Thoracic aorta (tissue), 2 donors: ENCODE measurements at places on chromosomes 12 and 14. TPM values are rescaled to one million over a fixed set of nuclear protein-coding genes. Genes with fewer than 3 reads are reported as not detected.

The CCDC184 gene
- total RNA-seq: 5.6 TPM

The VSIG10 gene
- total RNA-seq: 21.9 TPM

The NKX2-1 gene
- not detected for total RNA-seq

The SCN8A gene
- total RNA-seq: 0.54 TPM

The PTPN6 gene
- total RNA-seq: 19.0 TPM

The RIMBP2 gene
- 0.54 TPM for total RNA-seq

The AJUBA gene
- 35.3 TPM for total RNA-seq

- no peak for DNase-seq
- H3K4me1 ChIP-seq: no peaks in the 10 kb centered on the region
- H3K27ac ChIP-seq: no peak overlapping the region
- no peaks in the 10 kb centered on the region for H3K36me3 ChIP-seq
- H3K27me3 ChIP-seq: no peaks in the 10 kb centered on the region
- H3K4me3 ChIP-seq: no peak overlapping the region
Measured at GRCh38 chr12:22893878-22894277, 268.9 kb downstream of the ETNK1 start.

DNA sequence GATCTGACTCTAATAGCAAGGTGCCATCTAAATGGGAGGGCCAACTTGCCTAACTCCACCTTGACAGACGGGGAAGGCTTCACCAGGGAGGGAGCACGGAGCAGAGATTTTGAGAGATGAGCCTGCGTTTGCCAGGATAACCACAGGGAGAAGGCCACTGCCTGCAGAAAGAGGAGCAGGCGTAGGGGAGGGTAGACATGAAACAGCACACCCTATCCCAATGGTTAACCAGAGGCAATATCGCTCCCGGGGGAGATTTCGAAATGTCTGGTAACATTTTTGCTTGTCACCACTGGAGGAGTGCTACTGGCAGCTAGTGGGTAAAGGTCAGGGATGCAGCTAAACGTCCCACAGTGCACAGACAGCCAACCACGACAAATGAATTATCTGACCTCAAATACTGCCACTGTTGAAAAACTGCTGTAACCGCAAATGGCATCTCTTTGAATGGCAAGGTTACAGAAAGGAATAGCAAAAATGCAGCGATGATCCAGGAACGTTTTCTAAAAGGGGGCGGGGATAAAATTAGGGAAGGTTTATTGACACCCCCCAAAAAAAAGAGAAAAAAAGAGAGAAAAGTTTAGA lies 126.0 kb upstream of the ATF7IP start:
- no peaks in the 10 kb centered on the region for H3K4me1 ChIP-seq
- H3K27me3 ChIP-seq: no peaks in the 10 kb centered on the region
- peak overlapping the region; percentile 17 for H3K27ac ChIP-seq
- DNase-seq: no peak
- peak overlapping the region; percentile 49 for H3K4me3 ChIP-seq
- no peaks in the 10 kb centered on the region for H3K36me3 ChIP-seq

DNA sequence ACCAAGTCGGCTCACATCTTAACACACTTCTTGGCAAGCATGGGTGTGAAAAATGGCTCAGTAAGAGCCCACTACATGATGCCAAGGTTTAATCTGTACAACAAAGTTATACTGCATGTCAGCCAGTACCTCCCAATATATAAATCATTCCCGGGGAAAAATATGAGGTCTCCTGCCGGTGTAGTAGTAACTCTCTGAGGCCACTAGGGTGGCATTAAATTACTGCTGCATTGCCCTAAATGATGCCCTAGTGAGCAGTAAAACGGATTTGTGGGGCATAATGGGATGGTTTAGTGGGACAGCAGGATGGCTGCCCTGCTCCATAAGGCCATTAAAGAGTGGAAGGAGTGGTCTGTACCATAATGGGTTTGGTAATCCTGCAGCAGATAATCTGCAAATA lies 267.7 kb downstream of the MED13L start:
- no peaks in the 10 kb centered on the region for H3K27me3 ChIP-seq
- DNase-seq: no peak
- H3K4me3 ChIP-seq: no peak overlapping the region
- H3K4me1 ChIP-seq: no peaks in the 10 kb centered on the region
- H3K36me3 ChIP-seq: peaks cover 22% of the 10 kb centered on the region

DNA sequence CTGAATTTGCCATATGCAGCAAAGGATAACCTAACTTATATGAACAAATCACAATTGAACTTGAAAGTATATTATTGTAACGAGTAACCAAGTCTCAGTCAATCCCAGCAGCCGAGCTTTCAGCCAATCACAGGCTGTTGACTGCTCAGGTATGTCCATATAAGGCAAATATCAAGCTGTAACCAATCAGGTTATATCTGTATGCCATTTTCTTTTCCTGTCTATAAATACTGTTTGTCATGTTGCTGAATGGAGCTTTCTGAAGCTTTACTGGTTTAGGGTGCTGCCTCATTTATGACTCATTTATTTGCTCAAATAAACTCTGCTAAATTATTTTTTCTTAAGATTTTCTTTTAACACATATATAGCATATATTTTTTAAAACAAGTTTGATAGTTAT lies 1059.5 kb downstream of the GALC start:
- no peak overlapping the region for H3K4me3 ChIP-seq
- no peaks in the 10 kb centered on the region for H3K4me1 ChIP-seq
- no peaks in the 10 kb centered on the region for H3K36me3 ChIP-seq
- H3K27me3 ChIP-seq: no peaks in the 10 kb centered on the region

GRCh38 chr14:24296341-24297157 lies 3.0 kb downstream of the DHRS1 start:
- peak; percentile 40 for DNase-seq
- H3K4me3 ChIP-seq: no peak overlapping the region
- H3K4me1 ChIP-seq: peaks cover 16% of the 10 kb centered on the region
- H3K27ac ChIP-seq: no peak overlapping the region
- H3K27me3 ChIP-seq: no peaks in the 10 kb centered on the region
- peaks cover 19% of the 10 kb centered on the region for H3K36me3 ChIP-seq

- H3K4me3 ChIP-seq: no peak overlapping the region
- no peaks in the 10 kb centered on the region for H3K4me1 ChIP-seq
- H3K27me3 ChIP-seq: no peaks in the 10 kb centered on the region
- no peaks in the 10 kb centered on the region for H3K36me3 ChIP-seq
Measured at GRCh38 chr12:94970560-94970959, 32.9 kb downstream of the NDUFA12 start.

GRCh38 chr14:92866901-92867865 lies 55.8 kb upstream of the CHGA start:
- no peak for DNase-seq
- H3K4me1 ChIP-seq: no peaks in the 10 kb centered on the region
- H3K27me3 ChIP-seq: no peaks in the 10 kb centered on the region
- H3K4me3 ChIP-seq: no peak overlapping the region

DNA sequence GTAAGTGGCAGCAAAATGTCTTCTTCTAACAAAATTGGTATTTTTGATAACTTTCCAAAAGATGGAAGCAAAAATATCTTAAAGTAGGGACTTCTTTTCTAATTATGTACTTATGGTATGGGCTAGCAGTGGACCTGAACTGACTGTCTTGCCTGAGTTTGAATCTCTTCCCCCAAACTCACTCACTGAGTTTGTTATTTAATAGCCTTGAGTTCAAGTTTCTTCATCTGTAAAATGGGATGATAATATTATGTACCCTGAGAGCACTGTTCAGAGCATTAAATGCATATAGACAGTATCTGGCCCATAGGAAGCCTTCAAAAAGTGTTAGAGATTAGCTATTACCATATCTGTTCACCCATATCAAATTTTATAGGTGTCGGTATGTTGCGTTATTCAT lies 210.4 kb upstream of the NUDT4 start:
- no peaks in the 10 kb centered on the region for H3K27me3 ChIP-seq
- H3K4me1 ChIP-seq: peaks cover 8% of the 10 kb centered on the region
- no peak overlapping the region for H3K4me3 ChIP-seq
- H3K27ac ChIP-seq: no peak overlapping the region
- DNase-seq: no peak
- H3K36me3 ChIP-seq: no peaks in the 10 kb centered on the region

DNA sequence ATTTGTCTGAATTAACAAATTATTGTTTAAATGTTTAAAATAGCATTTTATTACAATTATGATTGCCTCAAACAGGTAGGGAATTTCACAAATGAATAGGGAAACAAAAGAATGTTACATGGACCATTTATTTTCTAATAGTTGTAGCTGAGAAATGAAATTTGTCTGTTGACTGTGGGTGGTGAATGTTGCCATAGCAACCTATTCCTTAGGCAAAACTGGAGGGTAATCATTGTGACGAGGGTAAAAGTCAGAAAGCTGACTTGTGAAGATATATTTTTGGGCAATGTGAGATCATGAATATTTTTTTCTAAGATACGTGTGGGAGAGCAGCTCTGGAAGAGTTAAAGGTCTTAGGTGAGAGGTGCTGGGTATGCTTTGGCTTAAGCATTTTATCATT lies 24.2 kb upstream of the CLEC14A start:
- DNase-seq: no peak
- H3K4me1 ChIP-seq: no peaks in the 10 kb centered on the region
- H3K27me3 ChIP-seq: no peaks in the 10 kb centered on the region
- no peak overlapping the region for H3K27ac ChIP-seq

- H3K27ac ChIP-seq: no peak overlapping the region
- no peaks in the 10 kb centered on the region for H3K4me1 ChIP-seq
- H3K4me3 ChIP-seq: no peak overlapping the region
- H3K27me3 ChIP-seq: no peaks in the 10 kb centered on the region
Measured at GRCh38 chr12:30936036-30936435, 9.5 kb downstream of the TSPAN11 start.

- no peaks in the 10 kb centered on the region for H3K36me3 ChIP-seq
- no peak overlapping the region for H3K4me3 ChIP-seq
- H3K27ac ChIP-seq: no peak overlapping the region
- DNase-seq: no peak
Measured at GRCh38 chr12:114401328-114402083, 4.4 kb downstream of the TBX5 start.

- H3K27ac ChIP-seq: no peak overlapping the region
- no peaks in the 10 kb centered on the region for H3K27me3 ChIP-seq
- H3K4me3 ChIP-seq: no peak overlapping the region
- no peaks in the 10 kb centered on the region for H3K4me1 ChIP-seq
- no peak for DNase-seq
Measured at GRCh38 chr14:99447739-99448138, 32.9 kb downstream of the SETD3 start.

GRCh38 chr14:23237772-23238594 lies at the start of gene RNF212B:
Gene RNF212B (plus strand): TSS chr14:23237936. CDS start chr14:23240346, 2,410 bp downstream.
- no peak within 1 kb of the TSS for H3K27ac ChIP-seq
- H3K4me1 ChIP-seq: no peaks in the 10 kb centered on the region
- no peaks in the 10 kb centered on the region for H3K27me3 ChIP-seq
- DNase-seq: peak; percentile 56
- peak within 1 kb of the TSS; percentile 64 for H3K4me3 ChIP-seq
- no peaks in the 10 kb centered on the region for H3K36me3 ChIP-seq

DNA sequence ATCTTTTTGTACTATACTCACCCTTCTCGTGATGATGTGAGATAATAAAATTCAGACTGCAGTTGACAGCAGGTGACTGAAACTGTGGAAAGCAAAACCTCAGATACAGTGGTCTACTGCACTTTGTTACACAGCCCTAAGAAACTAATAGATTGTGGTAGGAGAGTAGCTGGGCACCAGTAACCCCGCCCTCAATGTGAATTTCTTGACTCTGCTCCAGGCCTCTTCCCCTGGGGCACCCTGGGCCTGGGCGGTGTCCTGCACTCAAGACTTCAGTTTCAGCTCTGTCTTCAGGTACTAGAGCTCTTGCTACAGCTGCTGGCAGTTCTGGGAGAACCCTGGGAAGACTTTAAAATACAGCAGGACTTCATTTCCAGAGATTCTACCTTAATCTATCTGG lies 197.6 kb upstream of the AVPR1A start:
- no peaks in the 10 kb centered on the region for H3K4me1 ChIP-seq
- no peak overlapping the region for H3K27ac ChIP-seq
- no peaks in the 10 kb centered on the region for H3K27me3 ChIP-seq
- no peaks in the 10 kb centered on the region for H3K36me3 ChIP-seq

- no peak for DNase-seq
- H3K27ac ChIP-seq: no peak within 1 kb of the TSS
- peak within 1 kb of the TSS; percentile 82 for H3K4me3 ChIP-seq
- H3K27me3 ChIP-seq: no peaks in the 10 kb centered on the region
Measured at GRCh38 chr12:22334410-22335100, at the start of gene ST8SIA1. Gene ST8SIA1 (minus strand): TSS chr12:22334707. CDS start chr12:22334232, 475 bp downstream.

- H3K27me3 ChIP-seq: no peaks in the 10 kb centered on the region
- no peak overlapping the region for H3K4me3 ChIP-seq
- H3K4me1 ChIP-seq: peaks cover 27% of the 10 kb centered on the region
- DNase-seq: no peak
Measured at GRCh38 chr12:95205016-95205624, 12.1 kb downstream of the FGD6 start.

DNA sequence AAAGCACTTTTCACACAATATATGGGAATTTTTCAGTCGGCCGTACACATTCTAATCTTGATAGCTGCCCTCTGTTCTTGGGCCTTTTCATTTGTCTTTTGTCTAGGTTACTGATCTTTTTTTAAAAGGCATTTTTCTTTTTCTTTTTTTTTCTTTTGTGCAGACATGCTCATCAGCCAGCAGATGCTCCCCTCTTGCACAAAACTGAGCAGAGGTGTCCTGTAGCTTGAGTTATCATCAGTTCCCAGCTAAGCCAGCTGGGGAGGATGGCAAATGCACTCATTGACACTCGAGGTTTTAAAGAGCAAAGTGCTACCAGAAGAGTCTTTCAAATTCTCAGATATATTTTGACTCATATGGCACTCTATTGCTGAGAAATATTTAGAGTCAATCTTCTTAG lies 913.9 kb upstream of the SEL1L start:
- no peaks in the 10 kb centered on the region for H3K36me3 ChIP-seq
- H3K4me1 ChIP-seq: no peaks in the 10 kb centered on the region
- no peak overlapping the region for H3K27ac ChIP-seq
- no peak overlapping the region for H3K4me3 ChIP-seq

DNA sequence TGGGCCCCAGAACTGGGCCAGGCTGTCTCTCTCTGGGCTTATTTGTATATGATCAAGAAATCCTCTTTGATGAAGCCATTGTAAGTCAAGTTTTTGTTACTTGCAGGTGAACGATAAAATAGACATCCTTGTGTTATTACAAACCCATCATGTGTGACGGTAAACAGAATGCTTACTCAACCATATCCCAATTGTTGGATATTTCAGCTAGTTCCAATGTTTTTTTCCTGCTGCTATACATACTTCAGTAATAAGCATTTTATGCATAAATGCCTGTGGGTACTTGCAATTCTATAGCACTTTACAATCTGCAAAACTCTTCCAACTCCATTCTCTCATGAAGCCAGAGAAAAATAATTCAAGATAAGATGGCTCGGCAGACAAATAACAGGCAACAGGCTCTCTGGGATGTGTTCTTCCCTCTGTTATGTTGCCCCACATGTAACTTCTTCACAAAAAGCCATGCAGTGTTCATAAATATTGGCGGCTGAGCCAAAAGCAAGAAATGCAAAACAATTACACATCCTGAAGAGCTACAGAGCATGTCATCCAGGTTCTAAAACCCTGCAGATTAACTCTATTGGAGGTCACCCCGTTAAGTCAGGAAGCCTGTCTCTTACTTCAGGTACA lies 69.5 kb downstream of the CLMN start:
- H3K4me1 ChIP-seq: no peaks in the 10 kb centered on the region
- no peaks in the 10 kb centered on the region for H3K27me3 ChIP-seq
- DNase-seq: no peak
- H3K4me3 ChIP-seq: no peak overlapping the region
